KG1 (cell line): ENCODE measurements at places on chromosomes 11 and 22.

DNA sequence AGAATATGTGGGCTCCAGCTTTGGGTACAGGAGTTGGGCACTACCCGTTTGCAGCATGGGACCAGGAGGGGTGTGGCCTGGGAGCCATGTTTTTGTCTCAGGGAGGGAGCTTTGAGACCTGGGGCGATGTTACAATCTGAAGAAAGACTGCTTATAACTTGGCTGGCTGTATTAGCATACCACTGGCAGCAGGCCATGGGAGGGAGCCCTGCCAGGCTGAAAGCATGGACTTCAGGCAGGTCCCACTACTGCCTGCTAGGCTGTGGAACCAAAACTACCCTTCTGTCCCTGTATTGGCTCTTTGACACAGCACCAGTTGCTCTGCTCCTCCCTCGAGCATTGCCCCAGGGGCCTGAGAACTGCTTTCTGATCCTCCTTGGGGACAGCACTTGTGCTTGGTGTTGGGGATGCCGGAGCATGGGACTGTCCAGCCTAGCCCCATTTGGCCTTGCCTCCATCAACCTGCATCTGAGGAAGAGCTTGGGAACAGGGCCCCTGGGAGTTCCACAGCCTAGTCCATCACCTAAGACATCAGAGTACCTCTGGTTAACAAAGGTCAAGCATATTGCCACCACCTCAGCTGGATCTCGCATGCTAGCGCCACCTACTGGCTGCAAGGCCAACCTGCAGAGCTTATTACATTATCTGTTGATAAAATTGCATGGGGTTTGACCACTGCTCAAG lies 217.4 kb downstream of the SBF2 start:
- peak; percentile 4 for DNase-seq

- DNase-seq = no peak
Observed at GRCh38 chr11:97722721-97723120, 1298.0 kb upstream of the CNTN5 start.

- DNase-seq = no peak
Observed at GRCh38 chr11:27193434-27194225, 153.0 kb downstream of the BBOX1 start.

DNA sequence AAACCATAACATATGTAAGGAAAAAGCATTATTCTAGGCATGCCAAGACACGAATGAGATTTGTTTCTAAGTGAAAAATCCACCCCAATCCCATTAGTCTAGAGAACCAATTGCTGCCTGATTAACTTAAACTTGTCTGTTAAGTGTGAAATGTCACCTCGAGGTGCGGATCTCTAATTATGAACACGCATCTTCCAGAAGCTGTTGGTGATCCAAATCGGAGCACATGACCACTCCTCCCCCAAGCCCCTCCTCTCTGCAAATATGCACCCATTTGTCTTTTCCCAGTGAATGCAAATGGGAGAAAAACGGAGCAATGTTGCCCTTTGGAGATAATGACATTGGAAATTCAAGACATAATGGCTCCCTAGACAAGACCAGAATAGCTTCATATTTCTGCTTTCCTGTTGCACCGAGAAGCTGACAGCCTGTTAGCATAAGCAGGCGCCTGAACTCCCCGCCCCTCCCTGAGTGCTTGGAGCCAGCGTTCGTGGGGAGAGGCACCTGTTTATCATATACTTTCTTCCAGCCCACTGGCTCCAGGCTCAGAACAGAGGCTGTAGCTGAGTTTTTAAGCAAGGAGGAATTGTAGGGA lies 6.0 kb upstream of the FXYD6 start:
- DNase-seq = no peak

GRCh38 chr11:117980720-117981119 lies 5.5 kb upstream of the IL10RA start:
- DNase-seq = no peak
